ENCODE measurements at places on chromosomes 1 and 21.

- DNase-seq: no peak
Observed at GRCh38 chr1:204565617-204566582, 49.7 kb downstream of the MDM4 start.

- no peak for DNase-seq
Observed at GRCh38 chr21:42479582-42479981, 16.4 kb downstream of the RSPH1 start.

DNA sequence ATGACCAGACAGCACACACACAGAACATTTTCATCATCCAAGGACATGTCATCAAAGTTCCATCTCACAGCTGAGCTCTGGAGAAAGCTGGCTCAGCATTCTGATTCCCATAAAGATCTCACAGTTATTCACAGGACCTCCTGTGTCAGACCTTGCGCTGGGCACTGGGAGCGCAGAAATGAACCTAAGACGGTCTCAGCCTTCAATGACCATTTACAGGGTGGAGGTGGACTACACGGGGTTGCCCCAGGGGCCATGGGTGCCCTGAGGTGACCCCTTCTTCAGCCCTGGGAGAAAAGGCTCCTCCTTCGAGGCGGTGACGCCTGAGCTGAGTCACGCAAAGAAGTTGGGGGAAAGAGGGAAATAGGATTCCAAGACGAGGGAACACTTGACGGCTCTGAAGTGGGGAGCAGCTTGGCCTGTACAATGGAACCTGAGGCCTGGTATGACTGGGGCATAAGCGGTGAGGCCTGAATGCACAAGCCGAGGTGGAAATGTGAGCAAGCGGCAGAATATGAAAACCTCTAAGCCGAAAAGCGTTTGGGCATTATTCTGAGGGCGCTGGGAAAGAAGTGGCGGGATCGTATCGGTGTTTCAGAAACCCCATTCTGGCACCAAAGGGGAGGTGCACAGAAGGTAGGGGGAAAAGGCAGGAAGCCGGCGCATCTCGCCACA, 797 bp downstream of the CC2D1B start:
- DNase-seq: no peak

DNA sequence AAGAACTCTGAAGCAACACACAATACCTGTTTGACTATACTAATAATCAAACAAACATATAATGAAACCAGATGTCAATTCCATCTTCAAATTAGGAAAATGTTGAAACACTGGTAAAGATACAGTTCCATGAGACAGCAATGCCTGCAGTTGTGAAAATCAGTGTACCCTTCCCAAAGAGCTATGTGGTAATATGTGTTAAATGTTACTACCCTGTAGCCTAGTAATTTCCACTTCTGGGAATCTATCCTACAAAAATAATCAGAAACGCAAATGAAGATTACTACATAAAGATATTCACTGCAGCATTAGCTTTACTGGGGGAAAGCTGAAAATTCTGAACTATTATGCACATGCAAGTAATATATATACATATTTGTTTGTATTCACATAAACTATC, 16.9 kb downstream of the GLIS1 start:
- DNase-seq: no peak

- DNase-seq: no peak
Observed at GRCh38 chr1:57603696-57604095, 179.8 kb upstream of the DAB1 start.

- no peak for DNase-seq
Observed at GRCh38 chr1:232766241-232766890, 38.9 kb upstream of the MAP10 start.

DNA sequence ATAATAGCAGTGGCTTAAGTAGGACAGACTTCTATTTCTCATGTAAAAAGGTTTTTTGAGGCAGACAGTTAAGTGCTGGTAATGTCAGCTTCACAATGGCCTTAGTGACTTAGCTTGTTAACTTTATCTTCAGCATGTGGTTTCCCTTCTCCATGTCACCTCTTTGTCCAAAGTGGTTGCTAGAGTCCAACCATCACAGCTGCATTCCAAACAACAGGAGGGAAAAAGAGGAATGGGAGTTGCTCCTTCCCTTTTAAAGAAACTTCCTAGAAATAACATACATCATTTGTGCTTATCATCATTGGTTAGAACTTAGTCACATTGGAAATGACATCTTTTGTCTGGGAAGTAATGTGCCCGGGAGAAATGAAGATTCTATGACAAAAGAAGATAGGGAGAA, 9.9 kb downstream of the GSTM5 start:
- DNase-seq: no peak

DNA sequence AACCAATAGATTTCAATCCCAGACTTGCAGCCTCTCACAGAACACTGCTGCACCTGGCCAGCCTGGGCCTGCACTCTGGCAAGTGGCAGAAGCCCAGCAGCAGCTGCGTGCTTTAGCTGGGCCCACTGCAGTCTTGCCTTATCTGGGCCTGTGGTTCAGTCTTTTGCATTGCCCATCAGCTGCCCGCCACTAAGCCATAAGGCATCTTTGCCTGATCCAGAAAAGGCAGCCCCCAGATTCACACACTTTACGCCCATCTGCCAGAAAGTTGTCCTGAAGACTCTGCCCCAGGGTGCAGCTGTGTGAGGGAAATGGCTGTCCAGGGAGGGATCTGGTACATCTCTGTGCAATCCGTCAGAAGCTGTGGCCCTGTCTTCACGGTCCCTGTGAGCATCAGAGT, 217.0 kb downstream of the DNAH14 start:
- DNase-seq: no peak

- no peak for DNase-seq
Observed at GRCh38 chr1:9596415-9597123, 7.9 kb downstream of the TMEM201 start.

- peak; percentile 67 for DNase-seq
Observed at GRCh38 chr1:39639305-39640130, at the start of gene HEYL. Gene HEYL, minus strand, starts transcription at chr1:39639643. Its CDS starts 18 bp downstream, at chr1:39639625.

DNA sequence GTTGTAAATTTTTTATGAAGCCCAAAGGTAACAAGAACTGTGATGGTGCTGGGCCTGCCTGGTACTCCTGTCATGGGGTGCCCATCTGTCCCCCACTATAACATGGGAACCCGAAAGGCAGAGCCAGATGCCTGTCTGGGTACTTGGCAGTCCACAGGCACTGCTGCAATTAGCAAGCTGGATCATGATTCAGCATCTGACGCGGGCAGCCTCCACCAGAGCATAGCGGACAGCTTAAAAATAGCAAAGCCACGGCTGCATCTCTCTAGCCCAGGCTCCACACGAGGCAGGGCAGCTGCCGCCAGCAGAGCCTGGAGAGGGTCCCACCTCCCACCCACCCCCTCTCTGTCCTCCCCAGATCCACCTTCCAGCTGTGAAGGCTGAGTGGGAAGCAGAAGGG, 22.9 kb downstream of the SUSD4 start:
- DNase-seq: no peak

DNA sequence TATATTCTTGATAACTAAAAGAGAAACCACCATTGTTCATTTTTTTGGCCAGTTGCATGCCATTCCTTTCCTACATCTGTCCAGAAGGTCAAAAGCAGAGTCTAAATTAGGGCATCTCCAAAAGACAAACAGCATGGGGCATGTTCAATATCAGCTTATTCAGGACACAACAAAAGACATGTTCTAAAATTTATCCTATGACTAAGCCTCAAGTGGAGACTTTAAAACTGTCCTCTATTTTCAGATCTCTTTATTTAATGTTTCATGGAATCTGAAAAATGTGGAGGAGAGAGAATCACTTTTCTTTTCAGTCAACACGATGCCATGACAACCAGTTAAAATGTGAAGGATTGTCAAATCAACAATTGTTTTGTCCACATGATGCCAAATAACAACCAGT, 303.4 kb upstream of the PRMT6 start:
- no peak for DNase-seq

DNA sequence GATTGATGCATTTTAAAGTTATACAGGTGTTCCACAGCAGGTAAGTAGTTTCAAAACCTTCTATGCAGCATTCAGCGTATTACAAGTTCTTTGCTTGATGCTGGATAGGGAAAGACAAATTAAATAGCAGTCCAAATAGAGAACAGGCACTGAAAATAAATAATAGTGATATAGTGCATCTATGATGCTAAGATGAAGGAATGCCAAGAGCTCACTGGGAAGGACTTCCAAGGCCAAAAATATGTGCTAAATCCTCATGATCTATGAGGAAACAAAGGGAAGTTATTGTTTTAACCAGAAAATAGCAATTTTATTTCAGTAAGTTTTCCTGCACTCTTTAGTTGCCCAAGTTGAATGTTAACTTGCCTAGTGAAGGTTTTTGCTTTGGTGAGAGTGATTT, 127.8 kb upstream of the GREM2 start:
- no peak for DNase-seq
